CD8-positive, alpha-beta memory T cell (primary cell): ENCODE measurements at places on chromosomes 7 and 10.

DNA sequence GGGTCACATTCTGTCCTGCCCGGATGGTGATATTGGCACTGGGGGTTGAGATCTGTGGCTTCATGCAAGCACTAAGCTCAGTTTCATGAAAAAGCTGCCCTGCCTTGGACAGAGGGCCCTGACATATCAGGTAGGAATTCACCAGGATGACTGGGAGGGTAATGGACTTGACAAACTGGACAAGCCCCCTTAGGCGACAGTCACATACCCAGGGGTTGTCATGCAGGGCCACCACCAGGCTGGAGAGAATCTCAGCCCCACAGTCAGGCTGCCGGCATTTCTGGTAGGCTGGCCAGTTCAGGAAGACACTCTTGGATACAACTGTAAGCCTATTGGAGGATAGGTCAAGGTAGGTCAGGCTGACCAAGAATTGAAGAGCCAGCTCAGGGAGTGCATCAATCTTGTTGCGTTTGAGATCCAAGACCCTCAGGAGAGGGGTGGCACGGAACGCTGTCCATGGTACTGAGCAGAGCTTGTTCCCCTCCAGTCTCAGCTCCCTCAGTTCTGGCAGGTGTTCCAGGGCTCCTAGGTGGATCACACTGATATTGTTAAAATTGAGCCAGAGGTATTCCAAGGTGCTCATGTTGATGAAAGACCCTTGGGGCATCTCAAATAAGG lies 824 bp downstream of the LRIT2 start:
- no peak for DNase-seq

- no peak for DNase-seq
These were observed 224.8 kb upstream of the KLF14 start for GRCh38 chr7:130958846-130959245.

DNA sequence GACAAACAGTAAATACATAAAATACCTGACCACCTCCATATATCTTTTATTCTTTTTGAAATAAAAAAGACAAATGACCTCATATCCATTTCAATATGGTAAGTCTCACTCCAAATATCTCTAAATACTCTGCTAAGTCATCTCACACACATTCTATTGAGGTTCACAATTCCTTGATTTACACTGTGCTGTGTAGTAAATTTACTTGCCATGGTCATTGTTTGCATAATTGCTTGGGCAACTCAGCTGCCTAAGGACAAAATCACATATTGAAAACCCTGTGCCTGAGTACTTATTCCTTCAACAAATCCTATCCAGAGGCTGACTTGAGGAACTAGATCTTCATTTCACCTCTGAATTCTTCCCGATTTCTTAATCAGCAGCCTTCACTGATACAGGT lies 176.4 kb downstream of the THSD7A start:
- DNase-seq: no peak

DNA sequence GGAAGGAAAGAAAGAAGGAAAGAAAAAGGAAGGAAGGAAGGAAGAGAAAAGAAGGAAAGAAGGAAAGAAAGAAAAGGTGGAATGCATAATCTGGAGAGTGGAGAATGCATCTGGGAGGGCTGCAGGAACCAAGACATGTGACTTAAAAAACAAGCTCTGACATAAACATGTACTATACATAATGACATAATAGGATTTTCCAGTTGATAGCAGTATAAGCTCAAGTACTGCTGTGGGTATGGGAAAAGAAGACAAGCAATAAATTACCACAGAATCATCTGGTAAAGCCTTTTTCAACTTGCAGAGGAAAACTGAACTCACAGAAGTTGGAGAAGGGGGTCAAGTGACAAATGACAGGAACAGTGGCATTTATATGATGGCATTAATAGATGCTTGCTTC lies 345.9 kb downstream of the PLXDC2 start:
- no peak for DNase-seq

DNA sequence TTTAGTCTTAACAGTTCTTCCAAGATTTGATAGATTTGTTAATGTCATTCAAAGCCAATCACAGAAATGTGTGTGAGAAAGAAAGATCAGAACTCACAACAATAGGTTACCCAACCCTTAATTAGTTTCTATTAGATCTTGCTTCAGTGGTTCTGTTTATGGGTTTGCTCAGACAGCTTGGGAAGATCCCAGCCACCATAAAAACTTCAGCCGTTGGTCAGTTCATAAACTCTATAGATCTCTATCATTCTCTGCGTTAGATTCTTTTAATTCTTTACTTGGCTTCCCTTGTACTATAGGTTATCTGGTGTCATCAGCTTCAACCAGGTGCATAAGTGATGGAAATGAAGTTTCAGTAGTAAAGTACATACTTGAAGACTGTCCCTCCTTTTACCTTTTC lies 54.4 kb downstream of the ZNF277 start:
- DNase-seq: no peak

DNA sequence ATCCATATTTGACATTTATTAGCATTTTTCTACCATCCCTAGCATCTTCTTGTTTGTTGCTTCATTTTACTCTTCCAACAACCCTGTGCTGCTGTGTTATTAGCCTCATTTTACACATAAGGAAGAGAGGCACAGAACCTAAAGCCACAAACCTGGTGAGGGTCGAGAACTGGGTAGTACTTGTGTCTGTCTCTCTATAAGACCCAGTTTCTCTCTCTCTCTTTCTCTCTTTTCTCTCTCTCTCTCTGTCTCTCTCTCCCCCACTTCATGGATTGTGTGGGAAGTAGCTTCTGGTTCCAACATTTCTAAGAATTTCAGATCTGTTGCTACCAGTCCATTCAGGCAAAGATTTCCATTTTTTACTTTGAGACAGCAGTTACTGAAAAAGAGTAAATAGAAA lies 1.4 kb upstream of the FRA10AC1 start:
- no peak for DNase-seq
